ENCODE measurements at places on chromosomes 3 and 15. TPM values are rescaled to one million over a fixed set of nuclear protein-coding genes. Genes with fewer than 3 reads are reported as not detected.

Gene TYRO3
- total RNA-seq = 3.9 TPM

Gene CPB1
- 0.15 TPM for total RNA-seq

Gene DUOX1
- total RNA-seq = not detected

Gene CORO2B
- total RNA-seq = 14.0 TPM

All from bronchus fibroblast of lung (primary cell).